Ascending aorta (tissue), 2 donors: ENCODE measurements at places on chromosomes 1 and 21.

GRCh38 chr1:65050735-65051134, 84.4 kb upstream of the JAK1 start:
- no peak for DNase-seq

DNA sequence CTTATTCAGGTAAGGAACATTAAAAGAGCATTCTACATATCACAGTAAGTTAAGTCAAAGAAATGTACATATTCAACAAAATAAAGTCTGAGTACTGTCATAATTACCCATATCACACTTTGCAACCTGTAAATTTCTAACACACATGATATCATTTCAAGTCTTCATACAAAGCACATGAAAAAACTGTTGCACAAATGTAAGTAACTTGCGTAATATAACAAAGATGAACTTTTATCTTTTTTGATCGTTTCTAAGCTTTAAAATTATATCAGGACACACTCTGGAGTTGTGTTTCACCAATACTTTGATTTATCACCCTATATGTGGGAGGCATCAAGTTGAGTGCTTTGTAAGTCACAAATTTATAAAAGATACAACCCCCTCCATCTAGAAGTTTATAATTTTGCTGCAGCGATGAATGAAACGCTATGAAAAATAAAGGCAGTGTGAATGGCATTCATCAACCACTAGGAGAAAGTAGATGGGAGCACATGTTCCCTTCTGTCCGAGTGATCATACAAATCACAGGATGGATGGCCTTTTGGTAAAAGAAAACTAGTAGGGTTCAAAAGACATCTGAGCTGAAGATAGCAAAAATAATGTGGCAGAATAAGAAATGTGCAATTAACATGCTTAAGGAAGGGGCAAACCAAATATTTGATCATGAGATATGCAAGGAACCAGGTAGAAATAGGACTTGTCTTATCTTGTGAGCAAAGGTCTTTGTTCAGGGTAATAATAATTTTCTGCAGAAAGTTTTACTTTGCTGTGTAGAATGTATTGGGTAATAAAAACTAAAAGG, 27.5 kb downstream of the NRIP1 start:
- no peak for DNase-seq

DNA sequence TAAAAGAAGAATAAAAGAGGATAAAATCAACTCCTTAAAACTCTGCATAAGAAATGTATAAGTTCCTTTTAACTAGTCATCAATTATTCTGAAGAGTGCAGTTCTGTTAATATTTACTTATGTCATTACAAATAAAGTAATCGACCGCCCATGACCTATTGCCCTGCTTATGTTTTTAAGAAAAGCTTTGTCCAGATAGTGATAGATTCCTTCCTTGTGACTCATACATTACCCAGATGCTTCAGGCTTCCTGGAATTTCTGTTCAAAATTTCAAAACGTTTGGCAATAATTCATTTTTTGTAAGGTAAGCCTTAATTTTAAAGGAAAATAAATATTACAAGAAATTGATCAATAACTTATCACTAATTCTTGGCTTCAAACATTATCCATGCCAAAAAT, 918.2 kb upstream of the ADGRL2 start:
- no peak for DNase-seq

DNA sequence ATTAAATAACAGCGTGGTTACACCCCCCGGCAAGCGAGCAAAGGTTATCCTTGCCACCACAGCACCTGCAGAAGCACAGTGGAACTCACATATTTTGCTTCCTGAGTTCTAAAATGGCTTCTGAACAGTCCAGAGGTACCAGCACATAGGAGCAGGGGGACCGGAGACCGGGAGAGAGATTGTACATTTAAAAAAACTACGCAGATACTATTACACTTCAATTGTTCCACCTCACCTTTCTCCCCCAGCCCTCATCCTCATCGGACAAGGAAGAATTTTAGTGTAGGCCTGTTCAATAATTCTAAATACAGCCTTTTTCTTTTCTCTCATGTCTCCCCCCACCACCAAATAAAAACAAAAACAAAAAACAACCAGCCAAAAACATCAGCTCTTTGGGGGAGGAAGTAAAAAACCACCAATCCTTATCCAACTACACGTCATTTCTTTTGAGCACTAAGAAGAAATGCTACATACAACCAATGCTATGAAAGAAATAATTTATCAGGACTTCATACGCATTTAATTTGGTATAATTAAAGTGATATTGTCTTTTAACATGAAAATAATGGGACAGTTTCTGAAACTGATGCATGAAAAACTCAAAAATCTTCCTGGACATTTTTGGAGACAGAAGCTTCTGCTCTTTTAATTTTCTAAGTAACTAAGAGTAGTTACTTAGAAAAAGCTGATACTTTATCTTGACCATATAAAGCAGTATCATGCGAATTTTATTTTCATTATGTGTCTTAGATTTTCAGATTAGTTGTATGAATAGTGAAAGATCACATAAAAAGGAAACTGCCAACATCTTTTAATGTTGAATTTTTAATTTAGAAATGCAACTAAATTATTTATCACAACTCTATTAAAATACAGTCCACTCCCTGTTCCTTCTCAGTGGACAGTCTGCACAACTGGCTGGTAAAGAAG, 9.1 kb downstream of the CDKN2C start:
- no peak for DNase-seq

DNA sequence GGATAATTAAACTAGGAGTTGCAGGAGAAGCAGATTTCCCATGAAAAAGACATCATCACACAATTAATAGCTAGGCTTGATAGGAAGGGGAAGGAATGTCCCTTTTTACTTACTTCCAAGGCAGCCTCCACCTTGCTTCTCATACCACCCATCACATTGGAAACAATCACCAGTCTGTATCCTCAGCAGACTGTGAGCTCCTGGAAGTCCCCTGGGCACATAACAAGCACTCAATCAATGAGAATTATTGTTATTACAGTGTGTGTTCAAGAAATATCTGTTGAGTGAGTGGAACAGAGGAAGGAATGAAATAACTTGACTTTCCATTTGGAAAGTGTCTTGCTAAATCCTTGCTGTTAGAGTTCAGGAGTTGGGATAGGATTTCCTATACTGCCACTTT, 36.2 kb downstream of the HIVEP3 start:
- no peak for DNase-seq

DNA sequence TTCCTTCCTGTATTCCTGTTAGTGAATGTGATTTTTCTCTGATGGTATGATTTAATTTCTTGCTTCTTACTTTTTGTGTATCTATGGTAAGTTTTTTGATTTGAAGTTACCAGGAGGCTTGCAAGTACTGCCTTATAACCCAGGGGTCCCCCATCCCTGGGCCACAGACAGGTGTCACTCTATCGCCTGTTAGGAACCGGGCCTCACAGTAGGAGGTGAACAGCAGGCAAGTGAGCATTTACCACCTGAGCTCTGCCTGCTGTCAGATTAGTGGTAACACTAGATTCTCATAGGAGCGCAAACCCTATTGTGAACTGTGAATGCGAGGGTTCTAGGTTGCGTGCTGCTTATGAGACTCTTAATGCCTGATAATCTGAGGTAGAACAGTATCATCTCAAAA, 143.3 kb downstream of the RPS6KC1 start:
- no peak for DNase-seq

- DNase-seq: no peak
Observed at GRCh38 chr1:179061360-179062282, 20.2 kb upstream of the TOR3A start.

GRCh38 chr1:32907435-32907834, 6.2 kb upstream of the TMEM54 start:
- DNase-seq: no peak

DNA sequence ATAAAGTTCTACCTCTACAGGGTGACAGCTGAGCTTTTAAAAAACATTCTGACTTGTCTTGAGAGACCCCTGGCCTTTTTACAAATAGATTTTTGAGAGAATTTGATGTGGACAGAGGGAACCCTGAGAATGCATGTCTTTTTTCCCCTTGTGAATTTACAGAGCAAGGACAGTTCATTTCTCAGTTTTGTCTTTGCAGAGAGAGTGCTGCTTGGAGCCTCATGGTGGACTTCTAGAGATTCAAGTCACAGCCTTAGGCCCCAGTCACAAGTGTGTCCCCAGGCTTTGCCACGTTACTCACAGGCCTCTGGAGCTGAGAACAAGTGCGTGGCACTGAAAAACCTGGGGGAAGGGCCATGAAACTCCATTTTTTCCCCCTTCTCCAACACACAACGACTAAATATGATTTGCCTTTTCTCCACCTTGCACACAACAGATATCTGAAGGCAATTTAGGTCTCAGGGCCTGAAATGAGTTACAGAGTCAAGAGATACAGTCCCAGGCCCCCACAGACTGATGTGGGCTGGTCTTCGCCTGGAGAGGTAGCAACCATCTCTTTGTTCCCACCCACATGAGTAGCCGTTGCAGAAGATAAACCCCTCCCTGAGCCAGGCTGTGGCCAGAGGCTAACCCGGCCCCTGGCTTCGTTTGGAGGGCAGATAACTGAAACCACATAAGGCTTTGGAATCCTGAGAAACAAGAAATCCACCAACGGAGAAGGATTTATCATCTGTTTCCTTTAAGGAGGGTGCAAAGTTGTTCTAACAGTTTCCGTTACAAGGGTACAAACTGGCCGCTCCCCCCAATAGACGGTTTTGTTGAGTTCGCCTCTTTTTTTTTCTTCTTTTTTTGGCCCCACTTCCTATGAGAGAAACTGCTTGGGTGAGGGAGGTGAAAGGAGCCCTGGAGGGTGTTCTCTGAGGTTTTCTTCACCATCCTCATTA, 1.0 kb upstream of the PIGV start:
- peak; percentile 85 for DNase-seq

GRCh38 chr1:29473161-29473855, 237.0 kb downstream of the PTPRU start:
- no peak for DNase-seq

DNA sequence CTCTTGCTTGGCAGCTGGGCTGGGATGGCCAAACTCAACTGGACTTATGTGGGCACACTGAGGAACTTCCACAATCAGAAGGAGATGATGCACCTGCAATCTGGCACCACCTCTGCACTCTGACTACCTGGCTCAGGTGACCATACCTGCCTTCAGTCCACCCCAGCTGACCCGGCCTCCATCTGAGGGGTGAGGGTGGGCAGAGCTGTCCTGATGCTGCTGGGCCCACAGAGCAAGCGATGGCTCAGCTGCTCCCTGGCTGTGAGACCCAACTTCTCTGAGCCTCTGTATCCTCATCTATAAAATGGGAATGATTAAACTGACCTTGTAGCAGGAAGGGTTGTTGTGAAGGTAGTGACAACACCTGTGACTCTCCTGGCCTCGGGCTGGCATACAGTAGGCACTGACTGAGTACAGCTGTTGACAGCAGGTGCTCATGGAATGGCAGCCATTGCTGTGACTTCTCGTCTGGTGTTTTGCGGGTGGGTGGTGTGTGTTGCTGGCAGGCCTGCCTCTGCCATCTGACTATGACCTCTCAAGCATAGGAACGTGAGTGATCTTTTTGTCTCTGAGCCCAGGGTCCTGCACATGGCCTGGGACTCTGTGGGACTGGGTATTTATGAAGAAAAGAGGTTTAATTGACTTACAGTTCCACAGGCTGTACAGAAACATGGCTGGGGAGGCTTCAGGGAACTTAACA, 438.5 kb downstream of the PTPRU start:
- DNase-seq: peak; percentile 56

DNA sequence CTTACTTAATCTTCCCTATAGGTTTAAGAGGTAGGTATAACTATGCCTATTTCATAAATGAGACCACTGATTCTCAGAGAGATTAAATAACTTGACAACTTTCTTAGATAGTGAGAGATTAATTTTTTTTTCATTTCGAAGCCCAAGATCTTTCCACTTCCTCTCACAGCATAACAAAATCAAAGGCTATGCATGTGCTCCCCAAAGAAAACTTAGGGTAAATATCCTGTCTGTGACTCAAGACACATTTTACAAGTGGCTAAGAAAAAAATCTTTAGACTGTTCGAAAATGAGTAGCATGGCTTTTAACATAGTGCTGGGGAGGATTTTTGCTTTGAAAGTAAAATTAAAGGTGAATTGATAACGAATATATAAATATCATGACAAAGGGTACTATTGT, 8.2 kb upstream of the C1orf141 start:
- DNase-seq: no peak

- DNase-seq: no peak
Observed at GRCh38 chr1:75174031-75174760, 40.0 kb downstream of the LHX8 start.

DNA sequence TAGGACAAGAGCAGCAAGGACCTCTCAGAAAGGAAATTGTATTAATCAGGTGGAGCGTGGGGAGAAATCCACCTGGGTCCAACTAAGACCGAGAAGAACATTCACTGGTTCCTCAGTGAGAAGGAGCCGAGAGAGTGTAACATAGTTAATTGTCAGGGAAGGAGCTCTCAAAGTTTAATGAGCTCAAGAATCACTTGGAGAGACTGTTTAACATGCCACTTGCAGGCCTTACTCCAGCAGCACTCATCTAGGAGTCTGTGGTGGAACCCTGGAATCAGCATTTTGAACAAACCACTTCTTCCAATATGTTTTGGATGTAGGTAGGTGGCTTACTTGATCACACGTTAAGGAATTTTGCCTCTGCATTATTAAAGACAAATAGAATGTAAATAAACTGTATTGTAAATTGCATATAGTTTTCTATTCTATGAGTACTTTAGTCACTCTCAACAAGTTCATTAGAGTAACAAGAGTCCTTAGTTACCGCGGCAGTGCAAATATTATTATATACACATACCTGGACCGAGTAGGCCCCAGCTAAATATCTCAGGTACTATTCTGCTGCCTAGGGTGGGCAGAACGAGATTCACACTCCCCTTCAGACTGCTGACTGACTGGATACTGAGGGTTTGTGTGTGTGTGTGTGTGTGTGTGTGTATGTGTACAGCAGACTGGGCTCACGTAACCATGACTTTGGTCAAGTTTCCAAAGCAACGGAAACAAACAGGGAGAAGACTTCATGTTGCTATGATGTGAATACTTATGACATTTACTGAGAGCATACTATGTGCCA, 203.2 kb upstream of the USP24 start:
- no peak for DNase-seq

GRCh38 chr1:63327417-63328054, 5.2 kb downstream of the FOXD3 start:
- no peak for DNase-seq

DNA sequence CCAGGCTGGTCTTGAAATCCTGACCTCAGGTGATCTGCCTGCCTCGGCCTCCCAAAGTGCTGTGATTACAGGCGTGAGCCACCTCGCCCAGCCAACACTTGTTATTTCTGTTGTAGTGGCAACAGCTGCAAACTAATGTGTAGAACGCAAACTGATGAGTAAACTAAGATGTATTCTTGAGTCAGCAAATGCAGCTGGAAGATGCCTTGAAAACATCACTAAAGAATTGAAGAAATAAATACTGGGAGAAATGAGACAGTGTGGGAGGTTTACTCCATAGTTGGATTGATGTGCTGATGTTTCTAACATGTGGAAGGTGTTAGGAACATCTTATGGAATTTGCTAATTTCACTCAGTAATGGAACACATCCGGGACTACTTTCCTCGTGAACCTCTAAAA, 61.3 kb upstream of the KCNE2 start:
- no peak for DNase-seq

- no peak for DNase-seq
Observed at GRCh38 chr1:112840631-112841624, 115.1 kb downstream of the SLC16A1 start.

GRCh38 chr1:30801771-30802198, 44.2 kb upstream of the LAPTM5 start:
- no peak for DNase-seq

- DNase-seq: no peak
Observed at GRCh38 chr1:186091222-186091720, 283.8 kb downstream of the TPR start.

GRCh38 chr1:42142894-42143675, 10.1 kb upstream of the GUCA2B start:
- no peak for DNase-seq

GRCh38 chr1:34924759-34925555, 4.5 kb downstream of the DLGAP3 start:
- DNase-seq: no peak

- no peak for DNase-seq
Observed at GRCh38 chr1:40710581-40711315, 19.2 kb downstream of the NFYC start.
